Left renal pelvis (tissue), 4 donors: ENCODE measurements at places on chromosomes 3 and 15. TPM values are rescaled to one million over a fixed set of nuclear protein-coding genes. Genes with fewer than 3 reads are reported as not detected.

CGNL1 gene
- polyA plus RNA-seq, result 61.0 TPM

SAMMSON gene
- polyA plus RNA-seq, result not detected

FBXO40 gene
- polyA plus RNA-seq, result not detected

- DNase-seq, result no peak
Observed at GRCh38 chr3:94822298-94822697, 759.4 kb downstream of the NSUN3 start.

DNA sequence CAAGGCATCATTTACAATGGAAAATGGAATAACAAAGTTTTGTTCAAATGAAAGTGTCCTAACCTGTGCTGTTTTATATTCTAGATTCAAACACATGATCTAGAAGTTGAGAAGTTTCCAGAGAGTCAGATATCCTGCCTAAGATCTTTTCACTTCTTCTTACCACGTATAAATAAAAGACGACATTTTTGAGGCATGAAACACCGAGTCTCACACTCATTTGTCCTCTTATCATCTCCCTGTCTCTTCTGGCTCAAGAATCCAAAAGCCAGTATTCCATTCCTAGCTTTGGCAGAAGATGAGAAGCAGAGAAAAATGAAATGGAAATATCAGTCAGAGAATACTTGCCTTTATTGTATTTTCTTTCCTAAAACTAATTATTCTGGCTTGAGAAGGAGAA, 738.6 kb upstream of the NR2F2 start:
- DNase-seq, result no peak

- DNase-seq, result no peak
Observed at GRCh38 chr3:23811919-23812318, 6.2 kb downstream of the UBE2E1 start.

GRCh38 chr3:14943042-14943441, 4.3 kb upstream of the NR2C2 start:
- no peak for DNase-seq
